ENCODE measurements at places on chromosomes 1 and 21.

DNA sequence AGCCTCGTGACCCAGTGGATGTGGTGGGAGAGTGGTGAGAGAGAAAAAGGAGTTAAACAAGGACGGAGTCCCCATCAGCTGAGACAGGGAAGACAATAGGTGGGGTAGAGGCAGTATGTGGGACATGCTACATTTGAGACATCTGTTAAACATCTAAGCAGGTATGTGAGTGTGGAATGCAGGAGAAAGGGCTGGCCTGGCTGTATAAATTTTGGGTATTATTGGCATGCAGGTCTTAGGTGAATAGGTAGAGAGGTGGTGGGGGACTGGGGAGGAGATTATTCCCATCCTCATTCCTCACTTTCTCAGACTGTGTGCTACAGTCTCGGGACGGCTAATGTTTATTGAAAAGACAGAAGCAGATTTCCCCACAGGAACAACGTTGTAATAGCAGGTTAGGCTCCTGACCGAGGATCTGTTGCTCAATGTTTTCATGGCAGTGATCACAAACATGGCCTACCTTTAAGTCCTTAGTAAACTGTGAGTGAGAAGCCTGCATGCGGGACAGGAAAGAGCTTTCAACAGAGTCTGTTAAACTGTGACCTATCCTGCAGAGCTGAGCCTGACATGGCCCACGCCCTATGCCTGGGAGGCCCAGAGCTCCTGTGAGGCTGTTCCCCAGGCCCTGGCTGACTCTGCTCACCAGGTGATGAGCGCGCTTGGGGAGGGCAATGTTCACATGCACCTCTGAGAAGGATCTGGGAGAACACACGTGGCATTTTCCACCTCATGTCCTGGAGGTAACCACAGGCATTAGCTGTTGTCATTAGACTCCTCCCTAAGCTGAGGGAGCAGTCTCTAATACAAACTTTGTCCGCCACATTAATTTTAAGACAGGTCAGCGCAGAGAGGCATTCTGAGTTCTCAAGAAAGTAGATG lies 16.5 kb downstream of the VSIG8 start:
- DNase-seq: no peak

DNA sequence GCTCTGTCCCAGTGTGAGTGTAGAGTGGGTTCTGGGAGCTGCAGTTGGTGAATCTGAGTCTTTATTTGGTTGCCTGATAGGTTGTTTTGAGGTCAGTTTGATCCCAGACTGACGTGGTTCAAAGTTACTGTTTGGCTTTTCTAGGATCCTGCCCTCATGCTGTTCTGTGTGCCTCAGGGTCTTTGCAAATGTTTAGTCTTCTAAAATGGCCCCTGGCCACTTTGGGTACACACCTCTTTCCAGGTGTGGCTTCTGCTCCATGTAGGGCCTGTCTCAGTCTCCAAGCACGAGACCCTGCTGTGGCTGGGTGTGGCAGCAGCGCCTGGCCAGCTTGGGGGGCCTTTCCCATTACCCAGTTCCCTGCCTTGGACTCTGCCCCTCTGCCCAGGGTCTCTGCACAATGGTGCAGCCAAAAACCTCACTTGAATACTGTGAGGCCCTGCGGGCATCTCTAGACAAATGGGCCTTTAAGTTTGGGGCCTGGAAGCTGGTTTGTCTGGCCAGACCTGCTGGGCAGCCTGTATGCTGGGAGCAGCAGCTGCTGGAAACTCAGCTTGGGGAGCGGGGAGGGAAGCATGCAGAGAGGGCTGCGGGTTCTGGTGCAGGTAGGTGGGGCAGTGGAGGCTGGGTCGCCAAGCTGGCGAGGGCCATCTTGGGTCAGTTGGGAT lies 5.6 kb downstream of the PTPRF start:
- no peak for DNase-seq

GRCh38 chr21:33682992-33683627 lies 40.8 kb downstream of the ITSN1 start:
- no peak for DNase-seq

GRCh38 chr1:228697207-228698016 lies 37.9 kb upstream of the RHOU start:
- DNase-seq: no peak

GRCh38 chr1:159755451-159756007 lies 25.2 kb upstream of the DUSP23 start:
- DNase-seq: no peak

DNA sequence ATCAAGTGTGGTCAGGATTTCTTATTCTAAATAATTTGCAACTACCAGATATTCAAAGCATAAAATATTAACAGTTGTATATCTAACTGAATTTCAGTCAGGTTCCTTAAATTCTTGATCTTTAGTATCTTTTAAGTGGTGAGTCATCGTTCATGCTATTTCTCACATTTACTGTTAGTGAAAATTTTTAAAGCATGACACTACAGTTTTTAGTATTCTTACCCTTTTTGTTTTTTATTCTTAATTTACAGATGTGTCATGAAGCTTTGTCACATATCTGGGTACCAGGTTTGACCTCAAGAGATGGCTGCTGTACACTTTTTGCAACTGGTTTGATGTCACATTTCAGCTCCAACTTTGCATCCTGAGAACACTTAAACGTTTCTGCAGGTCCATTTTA lies 12.7 kb downstream of the AKIRIN1 start:
- DNase-seq: no peak
